ENCODE measurements at places on chromosomes 4 and X.
A peak's percentile ranks its signal among the peaks of the same experiment; 100 is the strongest.

- DNase-seq: no peak
Measured at GRCh38 chr4:102139132-102139573, 206.1 kb downstream of the SLC39A8 start.

- no peak for DNase-seq
Measured at GRCh38 chr4:6939761-6940743, 30.4 kb downstream of the TBC1D14 start.

DNA sequence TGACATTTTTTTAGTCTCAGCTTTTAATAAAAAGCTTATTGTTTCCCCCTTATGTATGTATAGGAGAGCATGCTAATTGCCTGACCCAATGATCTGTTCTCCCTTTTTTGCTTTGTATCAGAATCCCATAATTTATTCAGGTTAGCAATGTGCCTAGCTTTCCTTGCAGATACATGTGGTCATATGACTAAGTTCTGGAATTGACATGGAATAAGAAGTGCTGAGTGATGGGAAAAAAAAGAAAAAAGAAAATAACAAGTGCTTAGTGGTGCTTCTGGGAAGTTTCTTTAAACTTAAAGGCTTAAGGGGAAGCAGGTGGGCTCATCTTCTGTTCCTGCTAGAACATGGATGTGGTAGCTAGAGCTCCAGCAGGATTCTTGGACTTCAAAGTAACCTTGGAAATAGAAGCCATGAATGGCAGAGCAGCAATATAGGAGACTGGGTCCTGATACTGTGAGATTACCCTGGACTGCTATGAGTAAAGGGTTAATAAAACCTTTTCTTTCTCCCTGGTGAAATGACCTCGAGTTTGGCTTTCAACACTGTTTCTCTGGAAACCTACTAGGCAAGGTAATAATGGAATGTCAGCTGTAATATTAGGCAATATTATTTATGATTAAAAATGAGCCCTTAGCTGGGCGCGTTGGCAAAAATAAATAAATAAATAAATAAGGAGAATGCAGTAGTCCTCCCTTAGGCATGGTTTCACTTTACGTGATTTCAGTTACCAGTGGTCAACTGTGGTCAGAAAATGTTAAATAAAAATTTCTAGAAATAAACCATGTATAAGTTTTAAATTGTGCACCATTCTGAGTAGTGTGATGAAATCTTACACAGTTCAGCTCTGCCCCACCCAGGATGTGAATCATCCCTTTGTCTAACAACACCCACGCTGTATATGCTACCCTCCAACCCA lies 16.7 kb upstream of the RBM41 start:
- no peak for DNase-seq

DNA sequence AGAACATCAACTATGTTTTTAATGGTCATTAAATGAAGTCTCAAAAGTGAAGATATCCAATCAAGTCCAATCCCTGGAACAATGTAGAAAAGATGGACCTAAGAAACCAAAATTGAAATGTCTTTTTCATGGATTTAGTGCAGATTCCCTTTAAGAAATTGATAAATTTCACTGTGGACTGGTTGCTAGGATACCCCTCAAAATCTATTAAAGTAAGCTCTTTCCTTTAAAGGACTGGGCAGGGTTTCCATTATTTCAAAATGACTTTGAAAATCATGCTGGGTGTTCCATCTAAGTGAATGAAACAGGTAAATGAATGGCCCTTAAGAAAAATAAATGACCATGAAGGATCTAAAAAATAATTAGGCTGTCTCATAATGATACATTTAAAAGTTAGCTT lies 28.6 kb downstream of the PLRG1 start:
- no peak for DNase-seq

- no peak for DNase-seq
Measured at GRCh38 chrX:25020905-25021449, 5.2 kb upstream of the ARX start.

DNA sequence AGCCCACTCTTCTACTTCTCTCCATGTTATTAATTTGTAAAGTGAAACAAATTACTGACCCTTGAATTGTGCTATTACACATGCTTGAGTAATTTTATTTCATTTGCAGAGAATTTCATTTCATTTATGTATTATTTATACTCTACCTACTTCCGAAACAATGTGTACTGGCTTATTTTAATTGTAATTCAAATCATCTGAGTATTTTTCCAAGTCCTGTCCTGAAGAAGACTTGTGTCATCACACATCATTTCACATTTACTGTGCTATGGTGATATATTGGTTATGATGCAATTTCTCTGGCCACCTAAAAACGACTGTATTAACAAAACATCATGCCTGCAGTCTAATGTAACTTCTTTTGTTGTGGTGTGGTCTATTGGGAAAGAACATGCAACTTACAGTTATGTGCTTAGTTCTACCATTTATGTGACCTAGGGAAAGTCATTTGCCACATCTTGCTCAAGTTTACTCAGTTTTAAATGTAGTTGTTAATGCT lies 384.5 kb downstream of the RPA4 start:
- DNase-seq: no peak

DNA sequence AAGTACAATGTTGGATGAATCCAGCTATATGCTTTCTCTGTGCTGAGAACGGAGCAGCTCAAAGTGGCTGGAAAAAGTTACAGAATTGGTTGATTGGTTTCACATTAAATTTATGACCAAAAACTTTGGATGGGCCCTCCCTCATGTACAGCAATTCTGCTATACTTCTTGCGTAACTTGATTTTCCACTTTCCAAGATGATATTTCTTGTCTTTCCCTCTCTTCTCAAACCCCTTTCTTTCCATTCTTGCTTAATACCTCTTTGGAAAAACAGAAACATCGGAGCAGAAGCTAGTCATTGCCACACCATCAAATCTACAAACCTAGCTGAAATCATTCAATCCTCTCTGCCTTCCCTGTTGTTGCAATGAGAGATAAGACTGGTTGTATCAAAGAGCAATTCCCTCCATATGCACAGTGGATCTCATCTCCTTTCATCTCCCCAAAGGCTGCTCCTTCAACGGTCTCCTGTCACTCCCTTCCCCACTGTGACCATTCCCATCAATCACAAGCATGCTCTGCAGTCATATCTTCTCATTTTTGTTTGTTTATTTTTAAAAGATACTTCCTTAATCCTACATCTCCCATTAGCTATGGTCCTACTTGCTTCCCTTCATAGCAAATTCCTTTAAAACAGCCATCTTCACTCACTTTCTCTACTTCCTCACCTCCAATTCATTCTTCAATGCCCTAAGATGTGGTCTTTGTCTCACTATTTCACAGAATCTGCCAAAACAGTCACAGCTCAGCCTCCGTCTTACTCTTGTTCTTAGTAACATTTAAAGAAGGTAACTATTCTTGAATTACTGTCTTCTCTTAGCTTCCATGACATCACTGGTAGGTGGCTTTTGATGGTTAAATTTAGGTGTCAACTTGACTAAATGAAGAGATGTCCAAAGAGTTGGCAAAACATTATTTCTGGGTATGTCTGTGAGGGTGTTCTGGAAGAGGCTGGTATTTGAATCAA lies 145.5 kb downstream of the FAM13A start:
- no peak for DNase-seq

- no peak for DNase-seq
Measured at GRCh38 chrX:150502091-150502490, 66.3 kb upstream of the MTM1 start.

GRCh38 chr4:64432674-64433073 lies 23.4 kb upstream of the TECRL start:
- DNase-seq: no peak

DNA sequence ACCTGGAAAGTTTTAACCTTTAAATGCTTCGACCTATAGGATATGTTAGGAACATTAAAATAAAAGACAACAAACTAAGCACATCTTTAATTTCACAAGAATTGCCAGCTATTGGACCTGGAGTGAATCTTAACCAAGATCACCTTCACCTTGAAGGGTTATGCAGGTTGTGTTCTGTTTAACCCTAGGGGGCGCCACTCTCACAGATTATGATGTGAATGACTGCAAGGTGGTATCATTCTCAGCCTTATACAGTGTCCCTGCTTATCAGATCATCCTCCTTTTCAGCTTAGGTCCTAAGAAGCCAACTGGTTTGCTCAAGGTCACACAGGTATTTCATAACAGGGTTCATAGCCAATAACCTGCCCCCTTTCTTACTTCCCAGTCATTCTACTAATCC lies 23.5 kb downstream of the INTS6L start:
- no peak for DNase-seq

DNA sequence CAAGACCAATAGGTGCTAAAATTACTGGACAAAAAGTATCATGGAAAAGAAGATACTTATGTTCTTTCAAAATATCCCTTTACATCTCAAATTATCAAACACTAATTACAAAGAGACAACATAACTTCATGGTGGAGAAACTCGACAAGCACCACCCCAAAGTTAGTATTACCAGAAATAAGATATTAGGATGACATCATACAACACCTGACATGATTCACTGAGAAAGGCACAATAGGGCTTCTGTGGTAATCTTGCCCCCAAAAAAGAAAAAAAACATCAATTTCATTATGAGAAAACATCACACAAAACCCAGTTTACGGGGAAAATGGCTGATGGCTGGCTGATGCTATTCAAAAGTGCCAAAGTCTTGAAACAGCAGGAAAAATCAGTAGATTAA lies 1781.7 kb upstream of the PCDH10 start:
- no peak for DNase-seq

- DNase-seq: no peak
Measured at GRCh38 chrX:137568741-137569469, 3.0 kb downstream of the ZIC3 start.

GRCh38 chr4:27412613-27413012 lies 552.0 kb downstream of the STIM2 start:
- DNase-seq: no peak

- no peak for DNase-seq
Measured at GRCh38 chr4:38930707-38931106, 63.1 kb downstream of the FAM114A1 start.

DNA sequence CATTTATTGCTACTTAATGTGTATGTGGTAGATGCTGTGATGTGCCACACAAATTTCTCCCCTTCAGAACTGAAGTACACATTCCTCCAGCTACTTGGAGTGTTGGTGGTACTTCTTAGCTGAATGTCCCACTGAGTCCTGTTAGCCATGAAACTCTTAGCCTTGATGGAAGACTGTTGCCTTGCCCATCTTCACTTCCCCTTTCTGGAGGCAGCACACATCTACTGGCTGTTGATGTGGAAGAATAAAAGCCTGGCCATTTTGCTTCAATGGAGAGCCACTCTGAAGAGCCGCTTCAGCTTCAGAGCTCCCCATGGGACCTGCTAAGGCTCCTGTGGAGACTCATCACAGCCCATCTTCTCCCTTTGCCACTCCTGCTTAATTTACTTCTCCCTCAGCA lies 157.7 kb upstream of the PITX2 start:
- no peak for DNase-seq

- DNase-seq: no peak
Measured at GRCh38 chrX:14022019-14022418, 7.7 kb downstream of the GEMIN8 start.

DNA sequence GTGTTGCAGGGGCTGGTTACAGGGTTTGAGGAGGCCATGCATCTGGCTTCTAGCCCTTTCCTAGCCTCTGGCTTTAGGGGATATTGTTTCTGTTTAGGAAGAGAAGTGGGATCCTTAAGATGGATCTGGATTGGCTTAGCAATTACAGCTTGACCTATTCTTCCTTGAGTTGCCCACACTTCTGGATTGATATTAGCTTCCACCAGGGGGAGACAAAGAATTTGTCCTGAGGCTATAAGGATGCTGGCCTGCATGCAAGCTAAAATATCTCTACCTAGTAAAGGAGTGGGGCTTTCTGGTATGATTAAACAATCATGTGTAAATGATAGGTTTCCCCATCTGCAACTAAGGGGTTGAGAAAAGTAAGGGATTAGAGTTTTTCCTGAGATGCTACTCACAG lies 117.2 kb downstream of the TEX13C start:
- DNase-seq: no peak

DNA sequence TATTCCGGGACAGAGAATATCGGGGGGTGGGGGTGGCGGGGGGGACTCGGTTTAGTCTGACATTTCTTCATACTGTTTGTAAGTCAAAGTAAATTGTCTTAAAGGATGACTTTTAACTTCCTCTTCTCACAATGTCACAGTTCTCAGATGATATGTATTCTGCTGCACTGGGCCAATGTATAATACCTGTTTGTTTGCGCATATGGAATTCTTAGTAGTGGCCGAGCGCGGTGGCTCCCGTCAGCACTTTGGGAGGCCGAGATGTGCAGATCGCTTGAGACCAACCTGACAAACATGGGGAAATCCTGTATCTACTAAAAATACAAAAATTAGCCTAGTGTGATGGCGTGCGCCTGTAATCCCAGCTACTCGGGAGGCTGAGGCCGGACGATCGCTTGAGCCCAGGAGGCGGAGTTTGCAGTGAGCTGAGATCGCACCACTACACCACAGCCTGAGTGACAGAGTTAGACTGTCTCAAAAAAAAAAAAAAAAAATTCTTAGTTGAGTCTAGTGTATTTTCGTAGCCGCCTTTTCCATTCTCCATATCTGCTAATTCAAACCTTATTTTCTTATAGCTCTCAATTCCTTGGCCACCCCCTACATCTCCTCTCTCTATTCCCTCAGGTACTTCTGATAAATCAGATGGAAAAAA lies 851 bp downstream of the POLR2B start:
- no peak for DNase-seq

DNA sequence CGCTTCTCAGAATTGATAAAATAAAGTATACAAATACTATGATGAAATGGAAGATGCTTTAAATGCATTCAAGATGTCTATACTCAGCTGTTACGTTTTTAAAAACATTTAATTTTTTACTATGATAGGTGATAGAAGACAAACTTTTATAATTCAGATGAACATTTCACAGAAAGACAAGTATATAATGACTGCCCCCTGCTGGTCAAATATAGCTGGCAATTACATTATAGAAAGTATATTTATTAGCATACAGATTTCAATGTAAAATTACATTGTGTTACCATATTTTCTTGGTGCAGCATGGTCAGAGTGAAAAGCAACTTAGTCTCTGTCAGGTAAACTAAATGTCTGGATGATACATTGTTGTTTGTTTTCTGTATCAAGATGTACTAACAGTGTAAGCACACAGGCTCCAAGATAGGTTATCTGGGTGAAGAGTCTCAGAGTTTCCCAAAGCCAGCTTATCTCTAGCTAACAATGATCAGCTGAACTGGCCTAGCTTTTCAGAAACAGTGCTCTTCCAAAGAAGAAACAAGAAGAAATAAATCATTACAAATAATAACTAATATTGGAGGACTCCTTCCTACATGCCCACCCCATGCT lies 54.1 kb downstream of the SRPX start:
- peak; percentile 4 for DNase-seq

- peak; percentile 20 for DNase-seq
Measured at GRCh38 chrX:130772105-130772775, 130.8 kb downstream of the ENOX2 start.

GRCh38 chr4:18051281-18051680 lies 29.7 kb upstream of the LCORL start:
- no peak for DNase-seq

DNA sequence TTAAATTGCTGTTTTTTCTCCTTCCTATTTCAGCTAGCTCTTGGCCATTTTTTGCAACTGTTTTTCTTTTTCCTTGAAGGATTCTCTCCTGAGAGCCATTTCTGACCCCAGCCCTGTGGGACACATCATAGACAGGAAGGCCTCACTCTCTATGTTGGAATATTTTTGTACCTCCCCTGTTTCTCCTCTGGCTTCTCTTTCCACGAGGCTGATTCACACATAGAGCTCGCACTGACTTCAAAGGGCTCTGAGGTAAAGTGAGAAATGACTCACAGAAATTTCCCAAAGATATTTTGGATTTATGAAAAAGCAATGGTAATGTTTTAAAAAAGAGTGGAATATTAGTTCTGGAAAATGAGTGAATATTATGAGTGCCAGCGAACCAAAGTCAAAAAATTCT lies 181.7 kb upstream of the IGFBP7 start:
- no peak for DNase-seq

GRCh38 chrX:68672581-68673318 lies 25.3 kb downstream of the STARD8 start:
- DNase-seq: no peak

Measured in amniotic stem cell (primary cell).